Stimulated activated CD8-positive, alpha-beta memory T cell treated with anti-CD3 and anti-CD28 coated beads, Interleukin-4, amount 100 ng/mL, for 1 hour (primary cell): ENCODE measurements at places on chromosomes 7 and 10.

GRCh38 chr7:104848138-104848990, 165.6 kb upstream of the KMT2E start:
- DNase-seq, result no peak

DNA sequence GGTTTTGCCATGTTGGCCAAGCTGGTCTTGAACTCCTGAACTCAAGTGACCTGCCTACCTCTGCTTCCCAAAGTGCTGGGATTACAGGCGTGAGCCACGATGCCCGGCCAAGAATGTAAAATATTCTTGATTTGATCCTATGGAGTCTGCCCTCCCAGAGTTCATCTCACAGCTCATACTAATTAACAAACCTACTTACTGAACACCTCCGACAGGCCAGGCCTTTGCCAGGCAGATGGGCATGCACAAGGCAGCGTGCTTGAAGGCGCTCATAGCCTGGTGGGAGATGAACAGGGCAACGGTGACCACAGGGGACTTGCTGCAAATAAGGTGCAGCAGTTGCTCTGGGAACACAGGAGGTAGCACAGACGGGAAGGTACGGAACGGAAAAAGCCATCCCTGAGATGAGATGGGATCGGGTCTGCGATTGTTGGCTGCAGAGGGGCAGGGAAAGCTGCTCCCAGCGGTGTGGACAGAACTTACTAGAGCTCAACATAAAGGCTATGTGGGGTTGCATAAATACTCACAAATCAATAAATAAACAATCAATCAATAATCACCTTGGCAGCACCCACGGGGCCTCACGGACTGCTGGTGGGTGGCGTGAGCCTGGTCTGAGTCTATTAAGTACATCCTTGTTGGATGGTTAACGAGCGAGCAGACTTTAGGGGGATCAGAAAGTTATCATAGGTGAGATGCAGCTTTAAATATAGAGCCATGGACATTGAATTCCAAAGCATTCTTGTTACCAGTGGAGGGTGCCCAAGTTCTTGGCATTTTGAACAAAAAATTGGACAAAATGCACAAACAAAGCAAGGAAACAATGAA, 4.7 kb downstream of the ACBD7 start:
- DNase-seq, result no peak

- DNase-seq, result no peak
Measured at GRCh38 chr10:23516530-23516929, 77.7 kb downstream of the OTUD1 start.

- no peak for DNase-seq
Measured at GRCh38 chr7:70795948-70796347, 336.0 kb upstream of the GALNT17 start.

GRCh38 chr10:128813574-128813973, 653.5 kb upstream of the MGMT start:
- DNase-seq, result no peak

- no peak for DNase-seq
Measured at GRCh38 chr10:3693022-3693697, 91.8 kb downstream of the KLF6 start.

- DNase-seq, result no peak
Measured at GRCh38 chr10:58755677-58756076, 243.0 kb downstream of the BICC1 start.

DNA sequence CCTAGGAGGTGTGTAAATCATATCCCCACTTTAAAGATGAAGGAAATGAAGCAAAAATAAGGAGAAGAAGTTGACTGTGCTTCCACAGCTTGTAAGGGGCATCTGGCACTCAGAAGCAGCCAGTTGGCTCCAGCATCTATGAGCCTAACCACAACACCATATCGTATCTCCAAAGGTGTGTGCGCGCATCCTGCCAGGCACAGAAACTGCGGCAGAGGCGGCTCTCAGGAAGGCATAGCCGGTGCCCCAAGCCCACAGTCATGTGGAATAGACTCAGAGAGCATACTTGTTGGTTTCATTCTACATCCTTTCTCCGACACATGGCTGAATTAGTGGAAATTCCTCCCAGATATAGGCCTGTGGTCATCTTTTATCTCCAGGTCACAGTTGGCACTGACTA, 423.9 kb downstream of the CALN1 start:
- DNase-seq, result no peak

- DNase-seq, result no peak
Measured at GRCh38 chr10:120431251-120431651, 25.8 kb upstream of the PLPP4 start.

GRCh38 chr7:99218406-99219184, 10.7 kb upstream of the KPNA7 start:
- no peak for DNase-seq

- DNase-seq, result no peak
Measured at GRCh38 chr10:104424719-104425118, 71.1 kb downstream of the CFAP58 start.

- DNase-seq, result no peak
Measured at GRCh38 chr7:48088559-48089045, 463 bp upstream of the UPP1 start.

GRCh38 chr7:69635555-69636185, 37.4 kb downstream of the AUTS2 start:
- DNase-seq, result no peak

- DNase-seq, result no peak
Measured at GRCh38 chr10:20748551-20748950, 148.6 kb downstream of the NEBL start.

- no peak for DNase-seq
Measured at GRCh38 chr10:33800545-33800944, 466.1 kb upstream of the NRP1 start.

GRCh38 chr10:7075110-7075509, 335.7 kb downstream of the SFMBT2 start:
- DNase-seq, result no peak
